ENCODE measurements at places on chromosomes 6 and 20.

DNA sequence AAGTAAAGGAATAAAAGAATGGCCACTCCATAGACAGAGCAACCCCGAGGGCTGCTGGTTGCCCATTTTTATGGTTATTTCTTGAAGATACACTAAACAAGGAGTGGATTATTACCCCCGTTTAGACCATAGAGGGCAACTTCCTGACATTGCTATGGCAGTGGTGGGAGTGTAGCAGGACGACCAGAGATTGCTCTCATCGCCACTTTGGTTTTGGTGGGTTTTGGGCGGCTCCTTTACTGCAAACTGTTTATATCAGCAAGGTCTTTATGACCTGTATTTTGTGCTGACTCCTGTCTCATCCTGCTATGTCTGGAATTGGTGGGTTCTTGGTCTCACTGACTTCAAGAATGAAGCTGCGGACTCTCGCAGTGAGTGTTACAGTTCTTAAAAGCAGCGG, 78.7 kb downstream of the C6orf52 start:
- DNase-seq: no peak

GRCh38 chr6:31791324-31792089, 4.0 kb downstream of the VARS1 start:
- DNase-seq: peak; percentile 50

- DNase-seq: no peak
Measured at GRCh38 chr20:45893831-45894230, 2.7 kb downstream of the CTSA start.

- no peak for DNase-seq
Measured at GRCh38 chr6:129104131-129104530, 221.2 kb downstream of the LAMA2 start.

DNA sequence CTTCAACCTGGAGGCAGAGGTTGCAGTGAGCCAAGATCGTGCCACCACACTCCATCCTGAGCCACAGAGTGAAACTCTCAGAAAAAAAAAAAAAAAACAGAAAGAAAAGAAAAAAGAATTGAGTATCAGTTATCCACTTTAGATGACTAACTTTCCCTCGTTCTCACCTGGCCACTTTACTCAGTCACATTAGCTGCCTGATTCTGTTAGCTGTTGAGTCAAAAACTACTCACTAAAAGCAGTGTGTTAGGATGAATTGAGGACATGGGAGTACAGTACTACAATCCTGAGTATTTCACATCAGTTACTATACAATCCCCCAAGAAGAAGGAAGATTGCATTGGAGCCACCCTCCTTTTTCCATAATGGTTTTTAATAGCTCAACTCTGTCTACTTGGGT, 114.6 kb downstream of the ADAT2 start:
- DNase-seq: no peak

DNA sequence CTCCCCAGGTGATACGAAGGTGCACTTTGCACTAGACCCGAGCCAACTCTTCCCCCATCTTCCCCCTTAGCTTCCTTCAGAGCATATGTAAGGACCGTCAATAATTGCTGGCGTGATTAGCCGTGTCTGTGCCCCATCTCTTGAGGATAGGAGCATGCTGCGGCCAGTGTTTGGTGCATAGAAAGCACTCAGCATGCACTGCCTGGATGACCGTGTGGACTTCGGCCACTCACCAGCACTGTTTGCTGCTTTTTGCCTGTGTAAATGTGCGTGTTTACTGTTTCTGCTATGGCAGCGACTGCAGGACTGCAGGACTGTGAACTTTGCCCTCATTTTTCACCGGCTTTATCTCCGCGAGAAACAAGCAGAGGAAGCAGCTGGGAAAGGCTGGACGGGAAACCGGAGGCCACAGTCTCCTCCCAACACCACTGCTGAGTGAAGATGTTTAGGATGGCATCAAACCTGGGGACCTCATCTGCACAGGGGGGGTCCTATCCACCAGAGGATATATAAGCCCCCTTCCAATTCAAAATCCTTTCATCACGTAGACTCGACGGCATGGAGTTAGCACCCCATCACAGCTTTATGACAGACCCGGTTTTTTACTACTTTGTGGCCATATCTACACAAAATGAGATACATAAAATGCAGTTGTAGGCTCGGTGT, 150.6 kb upstream of the AFDN start:
- DNase-seq: peak; percentile 47

DNA sequence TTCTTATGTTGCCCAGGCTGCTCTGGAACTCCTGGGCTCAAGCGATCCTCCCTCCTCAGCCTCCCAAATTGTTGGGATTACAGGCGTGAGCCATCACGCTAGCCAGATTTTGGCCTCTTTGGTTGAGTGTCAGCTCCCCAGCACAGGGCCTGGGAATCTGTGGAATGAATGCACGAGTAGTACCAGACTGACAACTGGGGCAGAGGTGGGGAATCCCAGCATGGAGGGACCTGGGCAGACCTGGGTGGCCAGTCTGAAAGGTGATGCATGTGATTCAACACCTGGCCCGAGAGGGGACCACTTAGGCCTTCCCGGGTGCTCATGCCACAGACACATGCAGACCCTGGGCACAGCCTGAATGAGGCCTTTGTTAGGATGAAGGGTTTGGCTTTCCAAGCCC, 19.0 kb upstream of the TFAP2C start:
- DNase-seq: no peak

DNA sequence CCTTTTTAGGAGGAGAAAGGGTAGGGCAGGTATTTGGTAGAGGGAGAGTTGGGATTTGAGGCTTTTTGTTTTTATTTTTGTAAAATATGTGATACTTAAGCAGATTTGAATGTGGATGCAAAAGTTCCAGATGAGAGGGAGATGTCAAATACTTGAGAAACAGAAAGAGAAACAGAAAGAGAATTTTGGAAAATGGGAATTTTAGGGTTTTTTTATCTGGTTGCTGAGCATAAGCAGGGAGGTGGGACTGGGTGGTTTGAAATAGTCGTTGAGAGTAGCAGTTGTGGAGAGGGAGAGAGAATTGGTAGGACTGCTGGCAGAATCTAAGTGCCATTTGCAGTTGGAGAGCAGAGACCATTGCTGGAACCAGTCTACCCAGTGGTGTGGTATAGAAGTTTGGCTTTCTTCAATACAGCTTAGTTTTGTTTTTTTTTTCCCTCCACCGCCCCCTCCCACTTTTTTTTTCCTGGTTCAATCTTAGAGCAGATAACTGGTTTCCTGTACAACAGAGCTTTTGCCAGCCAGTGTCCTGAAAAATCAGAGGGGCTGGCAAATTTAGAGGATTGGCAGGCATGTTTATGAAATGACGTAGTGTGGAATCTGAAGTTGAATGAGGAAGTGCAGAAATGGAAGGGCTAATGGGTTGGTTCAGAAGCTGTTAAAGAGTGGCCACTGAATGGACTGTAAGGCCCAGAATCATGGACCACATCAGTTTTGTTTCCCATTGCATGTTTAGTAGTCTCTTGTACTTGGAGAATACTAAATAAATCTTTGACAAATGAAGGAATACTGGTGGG, 68.7 kb downstream of the ATRN start:
- no peak for DNase-seq

DNA sequence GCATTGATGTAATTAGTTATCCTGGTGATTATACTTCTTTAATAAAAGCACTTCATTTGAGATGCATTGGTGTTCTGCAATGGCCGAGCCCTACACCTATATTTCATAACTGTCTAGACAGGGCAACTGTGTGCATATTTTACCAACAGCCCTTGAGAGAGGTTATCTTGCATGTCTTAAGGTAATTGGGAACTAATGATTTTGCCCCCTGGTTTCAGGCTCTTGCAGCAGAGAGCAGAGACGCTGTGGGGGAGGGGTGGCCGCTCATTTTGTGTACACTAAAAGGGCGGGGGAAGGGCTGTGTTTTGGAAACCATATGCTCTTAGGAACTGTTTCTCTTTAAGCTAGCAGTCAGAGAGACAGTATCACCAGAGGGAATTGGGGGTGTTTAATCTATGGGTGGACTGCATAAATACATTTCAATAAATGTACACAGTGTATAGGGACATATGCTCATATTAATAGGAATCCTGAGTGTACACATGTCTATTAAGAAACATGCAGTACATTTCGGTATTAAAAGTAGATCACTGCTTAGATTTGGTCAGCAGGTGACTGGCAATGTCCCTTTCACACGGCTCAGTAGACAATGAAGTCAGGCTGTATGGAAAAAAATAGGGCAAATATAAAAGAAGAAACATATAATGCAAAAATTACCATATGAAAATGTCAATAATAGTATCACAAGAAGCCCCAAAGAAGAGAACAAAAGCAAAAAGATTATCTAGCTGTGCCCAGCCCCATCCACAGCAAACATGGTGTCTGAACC, 402.9 kb upstream of the CITED2 start:
- no peak for DNase-seq

GRCh38 chr6:146357578-146358430, 185.8 kb upstream of the RAB32 start:
- DNase-seq: peak; percentile 13

GRCh38 chr6:158415666-158416065, 103.4 kb downstream of the TULP4 start:
- DNase-seq: no peak

DNA sequence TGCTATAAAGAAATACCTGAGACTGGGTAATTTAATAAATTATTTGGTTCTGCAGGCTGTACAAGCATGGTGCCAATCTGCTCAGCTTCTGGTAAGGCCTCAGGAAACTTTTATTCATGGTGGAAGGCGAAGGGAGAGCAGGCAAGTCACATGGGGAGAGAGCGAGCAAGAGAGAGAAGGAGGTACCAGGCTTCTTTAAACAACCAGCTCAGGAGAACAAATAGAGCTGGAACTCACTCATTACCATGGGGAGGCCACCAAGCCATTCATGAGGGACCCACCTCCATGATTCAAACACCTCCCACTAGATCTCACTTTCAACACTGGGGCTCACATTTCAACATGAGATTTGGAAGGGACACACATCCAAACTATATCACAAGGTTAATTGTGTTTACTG, 44.9 kb upstream of the CRISP1 start:
- DNase-seq: no peak

DNA sequence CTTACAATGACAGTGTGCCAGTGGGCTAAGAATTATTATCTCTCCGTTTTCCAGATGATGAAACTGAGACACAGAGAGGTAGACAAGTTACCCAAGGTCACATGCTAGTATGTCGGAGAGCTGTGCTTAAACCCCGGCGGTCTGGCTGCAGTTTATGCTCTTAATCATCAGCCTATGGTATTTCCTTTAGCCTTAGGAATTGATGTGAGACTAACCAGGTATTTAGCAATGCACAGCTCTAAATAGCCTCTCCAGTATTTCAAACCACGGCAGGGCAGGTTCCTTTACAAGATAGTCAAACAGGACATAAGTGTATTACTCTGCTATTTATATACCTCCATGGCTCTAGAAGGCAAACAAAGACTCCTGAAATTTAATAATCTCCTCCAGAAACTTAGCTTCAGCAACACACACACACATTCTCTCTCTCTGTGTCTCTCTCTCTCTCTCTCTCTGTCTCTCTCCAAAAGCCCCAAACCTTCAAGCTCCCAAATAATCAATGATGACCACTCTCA, 142.0 kb upstream of the ZNF217 start:
- peak; percentile 86 for DNase-seq

GRCh38 chr6:79802657-79803300, 144.6 kb downstream of the ELOVL4 start:
- DNase-seq: no peak

DNA sequence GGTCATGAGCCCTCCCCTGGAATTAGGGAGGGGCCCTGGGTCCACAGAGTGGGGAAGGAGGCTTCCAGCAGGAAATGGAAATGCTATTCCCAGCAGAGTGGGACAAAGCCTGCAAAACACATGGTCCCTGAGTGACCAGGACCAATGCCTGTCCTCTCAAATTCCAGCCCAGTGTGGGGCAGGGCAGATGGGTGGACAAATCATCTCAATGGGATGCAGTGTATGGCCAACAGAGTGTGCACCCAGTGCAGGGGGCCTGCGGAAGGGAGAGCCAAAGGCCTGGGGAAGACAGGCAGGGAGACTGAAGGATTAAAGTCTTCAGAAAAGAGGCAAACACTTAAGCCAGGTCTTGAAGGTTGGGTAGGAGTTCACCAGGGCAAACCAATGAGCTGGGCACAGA, 28.7 kb upstream of the PHACTR3 start:
- no peak for DNase-seq

DNA sequence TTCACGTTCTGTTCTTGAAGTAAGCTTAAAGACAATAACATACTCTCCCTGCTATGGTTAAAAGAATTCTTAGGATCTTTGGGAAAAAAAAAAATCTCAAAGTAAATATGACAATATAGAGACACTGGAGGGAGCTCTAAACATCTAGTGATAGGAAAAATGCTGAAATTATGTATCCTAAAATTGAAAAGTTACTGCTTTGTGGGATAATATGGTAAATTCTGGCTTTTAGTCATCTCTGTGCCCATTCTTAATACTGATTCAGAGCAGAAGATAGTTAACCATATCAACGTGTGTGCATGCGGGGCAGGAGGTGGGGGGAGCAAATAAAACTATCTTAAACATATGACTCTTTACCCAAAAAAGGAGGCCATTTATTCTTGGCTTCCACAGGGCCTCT, 165.4 kb downstream of the GMPR start:
- DNase-seq: peak; percentile 4

GRCh38 chr20:33725607-33726264, 5.6 kb upstream of the PXMP4 start:
- no peak for DNase-seq

- no peak for DNase-seq
Measured at GRCh38 chr6:167152862-167153261, 4.9 kb downstream of the GPR31 start.

- DNase-seq: peak; percentile 53
Measured at GRCh38 chr20:57596998-57597939, 23.0 kb downstream of the ZBP1 start.

- no peak for DNase-seq
Measured at GRCh38 chr20:34016736-34017135, 23.0 kb downstream of the RALY start.

DNA sequence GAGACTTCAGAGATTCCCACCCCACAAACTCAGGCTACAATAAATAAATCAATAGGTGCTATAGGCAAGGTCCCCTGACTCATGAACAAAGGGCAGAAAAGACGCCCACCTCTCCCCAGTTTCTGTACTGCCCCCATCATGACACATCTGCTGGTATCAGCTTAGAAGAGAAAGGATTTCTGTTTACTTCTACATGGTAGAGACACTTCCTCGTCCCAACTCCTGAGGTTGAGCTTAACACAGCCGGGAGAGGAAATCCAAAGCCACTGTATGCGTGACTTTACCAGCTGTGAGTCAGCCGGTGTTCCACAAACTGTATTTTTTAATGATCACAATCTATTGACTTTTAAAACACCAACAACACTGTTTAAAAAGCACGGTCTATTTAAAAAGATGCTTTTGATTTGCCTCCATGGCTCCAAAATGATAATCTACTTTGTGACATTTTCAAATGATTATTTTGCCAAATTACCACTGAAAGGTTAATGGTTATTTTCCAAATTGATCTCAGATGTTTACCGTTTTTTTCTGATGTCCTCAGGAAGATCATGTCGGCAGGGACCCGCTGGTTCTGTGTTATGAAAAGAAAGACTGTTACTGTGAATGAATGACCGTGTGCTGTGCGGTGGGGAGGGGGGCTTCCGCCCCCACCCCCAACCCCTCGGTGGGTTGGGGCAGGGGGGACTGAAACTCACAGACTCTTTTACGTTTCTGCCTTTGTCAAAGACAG, 72.5 kb downstream of the ATP9A start:
- DNase-seq: peak; percentile 78

GRCh38 chr6:155275808-155276480, 12.1 kb downstream of the CLDN20 start:
- DNase-seq: no peak

Measured in SW480 (cell line).